ENCODE measurements at places on chromosomes 6 and 20.

GRCh38 chr6:7172649-7173048, 64.9 kb downstream of the RREB1 start:
- no peak for DNase-seq

DNA sequence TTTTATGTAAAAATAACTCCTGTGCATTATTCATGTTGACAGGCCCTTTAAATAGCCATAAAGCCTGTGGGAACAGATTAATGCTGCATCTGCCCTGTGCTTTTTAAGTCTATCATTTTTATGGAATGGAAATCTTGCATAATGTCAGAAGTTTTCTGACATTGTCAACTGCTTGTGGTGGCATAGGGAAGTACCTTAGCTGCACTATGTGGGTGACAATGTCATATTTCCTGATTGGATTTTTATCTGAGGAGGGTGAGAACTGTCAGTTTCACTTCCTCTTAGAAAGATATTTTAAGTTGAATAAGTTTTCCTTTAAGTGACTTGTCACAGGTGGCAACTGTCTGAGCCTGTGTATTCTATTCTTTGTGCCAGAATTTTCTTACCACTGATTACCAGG, 267.9 kb downstream of the PLCB1 start:
- no peak for DNase-seq

DNA sequence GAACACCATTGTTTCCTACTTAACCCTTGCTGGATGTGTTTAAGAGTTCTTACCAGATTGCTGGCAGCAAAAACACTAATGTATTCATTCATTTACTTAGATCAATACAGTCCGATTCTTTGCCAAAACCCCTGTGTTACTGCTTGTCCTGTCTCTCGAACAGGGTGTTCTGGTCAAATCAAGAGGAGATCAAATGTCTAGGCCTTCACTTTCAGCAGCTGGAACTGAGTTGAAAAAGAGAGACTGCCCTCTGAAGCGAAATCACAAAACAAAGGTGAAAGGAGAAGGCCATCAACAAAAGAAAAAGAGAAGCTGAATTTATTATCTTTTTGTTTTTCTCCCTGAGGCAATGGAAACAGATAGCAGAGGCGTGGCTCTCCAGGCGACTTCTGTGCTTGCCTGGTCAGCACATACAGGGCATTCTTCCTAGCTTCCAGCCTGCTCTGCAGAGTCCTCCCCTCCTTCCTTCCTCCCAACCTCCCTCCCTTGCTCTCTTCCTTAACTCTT, 44.1 kb upstream of the GCM1 start:
- DNase-seq, result peak; percentile 72

GRCh38 chr6:79762370-79762769, 131.2 kb downstream of the SH3BGRL2 start:
- DNase-seq, result no peak

DNA sequence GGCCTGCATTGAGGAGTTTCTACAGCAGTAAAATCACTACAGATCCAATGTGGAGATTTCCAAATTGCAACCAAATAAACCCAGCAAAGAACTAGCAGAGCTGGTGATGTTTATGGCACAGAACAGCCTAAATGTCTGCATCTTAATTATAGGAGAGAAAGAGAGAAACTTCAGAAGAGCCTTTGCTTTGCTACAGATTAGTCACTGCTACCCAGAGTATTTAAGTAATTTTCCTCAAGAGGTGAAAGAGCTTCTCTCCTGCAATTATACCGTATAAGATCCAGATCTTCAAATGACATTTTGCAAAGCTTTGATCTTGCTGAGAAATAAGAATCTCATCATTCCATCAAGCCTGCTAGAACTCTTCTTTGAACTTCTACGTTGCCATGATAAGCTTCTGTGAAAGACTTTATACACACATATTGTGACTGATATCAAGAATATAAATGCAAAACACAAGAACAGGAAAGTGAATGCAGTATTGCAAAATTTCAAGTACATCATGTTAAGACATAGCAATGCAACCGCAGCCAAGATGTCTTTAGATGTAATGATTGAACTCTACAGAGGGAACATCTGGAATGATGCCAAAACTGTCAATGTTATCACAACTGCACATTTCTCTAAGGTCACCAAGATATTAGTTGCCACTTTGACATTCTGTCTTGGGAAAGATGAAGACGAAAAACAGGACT, 48.0 kb downstream of the MKKS start:
- DNase-seq, result no peak

GRCh38 chr20:25223179-25223661, 24.7 kb upstream of the PYGB start:
- DNase-seq, result peak; percentile 95

GRCh38 chr6:35166520-35166919, 25.4 kb upstream of the TCP11 start:
- no peak for DNase-seq

DNA sequence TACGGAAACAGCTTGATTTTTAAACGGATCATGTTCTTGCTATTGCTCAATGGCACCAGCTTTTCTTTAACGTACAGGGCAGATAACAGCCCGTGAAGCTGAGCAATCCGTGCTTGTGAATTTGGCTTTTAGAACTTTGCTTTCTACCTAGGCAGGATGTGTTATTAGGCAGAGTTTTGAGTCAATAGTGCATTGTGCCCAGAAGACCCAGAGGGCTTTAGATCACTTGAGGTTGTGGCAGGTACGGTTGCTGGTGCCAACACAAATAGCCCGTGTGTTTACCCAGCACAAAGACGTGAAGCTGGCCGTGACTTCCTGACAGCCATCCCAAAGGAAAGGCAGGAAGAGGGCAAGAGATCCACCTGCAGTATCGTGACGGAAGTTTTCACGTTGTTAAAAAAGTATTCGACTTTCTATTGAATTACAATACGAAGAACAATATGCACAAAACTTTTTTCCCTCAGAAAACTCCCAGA, 117.4 kb upstream of the FRMD1 start:
- DNase-seq, result no peak

DNA sequence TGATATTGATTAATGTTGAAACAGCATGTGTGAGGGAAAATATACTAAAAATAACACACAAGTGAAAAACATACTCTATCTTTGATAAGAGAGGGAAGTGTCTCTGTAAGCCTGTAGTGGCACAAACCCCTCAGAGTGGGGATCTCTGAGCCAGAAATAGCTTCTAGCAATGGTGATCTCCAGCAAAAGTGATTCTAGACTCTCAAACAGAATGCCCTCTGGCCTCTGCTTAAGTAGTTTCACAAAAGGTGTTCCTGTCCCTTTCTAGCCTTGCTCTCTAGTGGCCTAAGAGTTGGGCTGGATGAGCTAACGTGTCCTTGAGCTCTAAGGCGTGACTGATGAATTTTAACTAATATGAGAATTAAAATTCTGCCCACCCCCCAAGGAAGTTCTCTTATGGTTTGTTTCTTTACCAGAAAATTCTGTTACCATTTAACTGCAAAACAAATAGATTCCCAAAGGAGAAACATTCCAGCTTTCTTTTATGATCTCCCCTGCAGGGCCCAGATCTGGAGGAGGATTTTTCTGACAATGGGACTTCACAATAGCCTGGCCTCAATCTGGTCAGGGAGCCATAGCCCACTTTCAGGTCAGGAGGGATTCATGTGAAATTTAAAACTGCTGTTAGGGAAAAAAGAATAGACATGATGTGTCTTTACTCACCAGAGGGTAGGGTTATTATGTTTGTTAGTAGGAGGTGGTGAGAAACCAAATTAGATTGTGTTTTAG, 182.5 kb upstream of the LAMP5 start:
- DNase-seq, result no peak

DNA sequence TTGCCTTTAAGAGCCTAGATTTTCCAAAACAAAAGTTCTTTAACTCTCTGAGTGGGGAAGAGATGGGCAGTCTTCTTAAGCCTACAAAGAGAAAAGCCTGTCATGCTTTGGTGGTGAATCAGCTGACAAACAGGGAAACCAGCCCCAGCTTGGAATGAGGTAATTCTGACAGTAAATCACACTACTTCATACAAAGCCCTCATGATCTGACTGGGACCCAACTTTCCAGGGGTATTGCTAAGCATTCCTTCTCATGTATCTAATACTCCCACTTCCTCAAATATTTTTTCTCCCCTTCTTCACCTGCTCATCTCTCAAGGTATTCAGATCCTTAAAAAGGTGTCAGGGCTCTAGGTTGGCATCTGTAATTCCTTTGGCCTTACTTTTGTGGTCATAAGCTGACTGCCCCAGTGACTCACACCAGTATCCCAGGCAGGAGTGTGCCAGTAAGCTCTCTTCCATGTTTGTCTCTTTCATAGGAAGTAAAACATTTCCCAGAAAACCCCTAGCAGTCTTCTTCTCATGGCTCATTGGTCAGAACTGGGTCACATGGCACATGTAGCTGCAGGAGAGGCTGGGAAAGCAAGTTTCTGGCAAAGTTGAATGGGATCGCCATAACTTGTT, 15.0 kb upstream of the TBC1D22B start:
- peak; percentile 76 for DNase-seq

DNA sequence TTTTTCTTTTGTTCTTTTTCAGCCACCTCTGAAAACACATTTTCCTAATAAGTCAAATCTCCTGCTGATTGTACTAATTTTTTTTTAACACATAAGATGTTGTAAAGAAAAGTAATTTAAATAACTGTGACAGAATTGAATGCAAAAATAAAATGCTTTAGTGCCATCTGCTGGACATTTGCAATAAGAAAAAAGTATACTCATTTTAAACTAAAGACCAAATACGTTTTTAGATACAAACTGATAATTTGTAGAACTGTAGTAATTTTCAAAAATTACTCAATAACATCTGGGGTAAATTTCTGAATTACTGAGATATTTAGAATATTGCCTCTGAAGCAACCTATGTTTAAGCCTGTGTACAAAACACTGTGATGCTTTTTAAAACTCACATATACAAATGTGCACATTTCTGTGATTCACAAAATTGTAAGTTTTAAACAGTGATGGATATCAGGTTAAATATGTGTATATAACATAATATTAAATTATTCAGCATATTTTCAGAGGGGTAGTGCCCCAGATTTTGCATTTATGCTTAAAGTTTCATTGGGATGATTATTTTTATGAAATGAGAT, 198.7 kb downstream of the RIMS1 start:
- DNase-seq, result no peak

DNA sequence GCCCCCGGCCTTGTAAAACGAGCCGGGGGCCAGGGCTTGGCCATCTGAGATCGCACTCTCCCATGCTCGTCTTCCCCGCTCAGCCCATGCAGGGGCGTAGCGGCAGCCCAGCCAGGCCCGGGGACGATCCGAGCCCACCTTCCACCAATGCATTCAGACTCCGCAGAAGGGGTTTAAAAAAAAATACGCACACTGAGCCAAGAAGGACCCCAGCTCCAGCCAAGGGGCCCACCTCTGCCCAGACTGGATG, 320 bp downstream of the GSTA4 start:
- no peak for DNase-seq

- peak; percentile 95 for DNase-seq
These were observed 39.1 kb downstream of the TMX4 start for GRCh38 chr20:7980332-7981046.

GRCh38 chr20:62143957-62144825, 622 bp downstream of the SS18L1 start:
- DNase-seq, result no peak

GRCh38 chr6:106257195-106257594, 68.4 kb downstream of the ATG5 start:
- no peak for DNase-seq

DNA sequence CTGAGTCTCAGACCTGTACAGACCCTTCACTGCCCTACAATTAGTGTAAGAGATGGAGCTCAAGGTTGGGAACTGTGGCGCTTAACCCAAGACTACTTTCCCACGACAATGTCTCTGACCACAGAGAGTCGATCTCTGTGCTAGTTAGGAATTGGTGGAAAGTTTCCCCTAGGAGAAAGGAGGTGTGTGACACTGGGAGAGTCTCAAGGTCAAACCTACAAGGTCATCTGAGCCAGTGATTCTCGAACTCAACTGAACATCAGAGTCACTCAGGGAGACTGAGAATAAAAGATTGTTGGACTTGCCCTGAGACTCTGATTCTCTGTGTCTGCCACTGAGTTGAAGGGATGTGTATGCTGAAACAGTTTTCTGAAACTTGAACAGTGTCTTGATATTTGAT, 9.7 kb upstream of the AFDN start:
- no peak for DNase-seq

GRCh38 chr6:33183071-33183683, 9.1 kb downstream of the COL11A2 start:
- DNase-seq, result no peak

DNA sequence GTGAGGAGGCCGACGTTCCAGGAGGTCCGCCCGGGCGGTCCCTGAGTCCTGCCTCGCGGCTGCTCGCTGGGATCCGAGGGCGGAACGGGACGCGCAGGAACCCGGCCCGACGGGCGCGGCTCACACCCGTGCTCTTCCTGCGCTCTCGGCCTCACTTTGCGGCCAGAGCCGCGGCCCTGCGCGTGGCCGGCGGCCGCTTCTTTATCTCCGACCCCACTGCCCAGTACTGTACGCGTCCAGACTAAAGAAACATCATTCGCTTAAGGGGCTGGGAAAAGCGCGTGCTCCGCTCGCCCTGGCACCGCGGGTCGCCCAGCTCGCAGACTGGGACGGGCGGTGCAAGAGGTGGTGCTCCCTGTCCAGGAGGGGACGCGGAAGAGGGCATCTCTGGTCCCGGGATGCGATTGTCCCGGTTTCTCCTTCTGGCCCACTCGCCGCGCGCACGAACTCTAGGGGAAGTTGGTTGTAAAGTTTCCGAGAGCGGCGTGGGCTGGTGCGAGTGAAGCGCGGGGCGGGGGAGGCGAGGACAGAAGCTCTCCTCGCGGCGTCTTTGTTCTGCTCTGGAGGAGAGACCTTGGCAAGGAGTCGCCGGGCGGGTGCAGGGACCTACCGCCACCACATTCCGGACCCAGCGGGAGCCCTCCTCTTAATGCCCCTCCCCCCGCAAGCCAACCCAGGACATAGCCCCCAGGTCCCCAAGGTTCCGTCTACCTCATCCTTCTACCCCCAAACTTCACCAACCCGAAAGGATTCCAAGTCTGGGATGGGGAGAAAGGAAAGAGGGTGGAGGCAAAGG, 71.0 kb downstream of the SOX4 start:
- no peak for DNase-seq

DNA sequence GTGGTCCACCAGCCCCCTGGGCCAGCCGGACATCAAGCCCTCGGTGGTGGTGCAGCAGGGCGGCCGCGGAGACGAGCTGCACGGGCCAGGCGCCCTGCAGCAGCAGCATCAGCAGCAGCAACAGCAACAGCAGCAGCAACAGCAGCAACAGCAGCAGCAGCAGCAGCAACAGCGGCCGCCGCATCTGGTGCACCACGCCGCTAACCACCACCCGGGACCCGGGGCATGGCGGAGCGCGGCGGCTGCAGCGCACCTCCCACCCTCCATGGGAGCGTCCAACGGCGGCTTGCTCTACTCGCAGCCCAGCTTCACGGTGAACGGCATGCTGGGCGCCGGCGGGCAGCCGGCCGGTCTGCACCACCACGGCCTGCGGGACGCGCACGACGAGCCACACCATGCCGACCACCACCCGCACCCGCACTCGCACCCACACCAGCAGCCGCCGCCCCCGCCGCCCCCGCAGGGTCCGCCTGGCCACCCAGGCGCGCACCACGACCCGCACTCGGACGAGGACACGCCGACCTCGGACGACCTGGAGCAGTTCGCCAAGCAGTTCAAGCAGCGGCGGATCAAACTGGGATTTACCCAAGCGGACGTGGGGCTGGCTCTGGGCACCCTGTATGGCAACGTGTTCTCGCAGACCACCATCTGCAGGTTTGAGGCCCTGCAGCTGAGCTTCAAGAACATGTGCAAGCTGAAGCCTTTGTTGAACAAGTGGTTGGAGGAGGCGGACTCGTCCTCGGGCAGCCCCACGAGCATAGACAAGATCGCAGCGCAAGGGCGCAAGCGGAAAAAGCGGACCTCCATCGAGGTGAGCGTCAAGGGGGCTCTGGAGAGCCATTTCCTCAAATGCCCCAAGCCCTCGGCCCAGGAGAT, 1.0 kb downstream of the POU3F2 start:
- no peak for DNase-seq

Data from COLO829 (cell line).